ENCODE measurements at places on chromosomes 12 and 14.

DNA sequence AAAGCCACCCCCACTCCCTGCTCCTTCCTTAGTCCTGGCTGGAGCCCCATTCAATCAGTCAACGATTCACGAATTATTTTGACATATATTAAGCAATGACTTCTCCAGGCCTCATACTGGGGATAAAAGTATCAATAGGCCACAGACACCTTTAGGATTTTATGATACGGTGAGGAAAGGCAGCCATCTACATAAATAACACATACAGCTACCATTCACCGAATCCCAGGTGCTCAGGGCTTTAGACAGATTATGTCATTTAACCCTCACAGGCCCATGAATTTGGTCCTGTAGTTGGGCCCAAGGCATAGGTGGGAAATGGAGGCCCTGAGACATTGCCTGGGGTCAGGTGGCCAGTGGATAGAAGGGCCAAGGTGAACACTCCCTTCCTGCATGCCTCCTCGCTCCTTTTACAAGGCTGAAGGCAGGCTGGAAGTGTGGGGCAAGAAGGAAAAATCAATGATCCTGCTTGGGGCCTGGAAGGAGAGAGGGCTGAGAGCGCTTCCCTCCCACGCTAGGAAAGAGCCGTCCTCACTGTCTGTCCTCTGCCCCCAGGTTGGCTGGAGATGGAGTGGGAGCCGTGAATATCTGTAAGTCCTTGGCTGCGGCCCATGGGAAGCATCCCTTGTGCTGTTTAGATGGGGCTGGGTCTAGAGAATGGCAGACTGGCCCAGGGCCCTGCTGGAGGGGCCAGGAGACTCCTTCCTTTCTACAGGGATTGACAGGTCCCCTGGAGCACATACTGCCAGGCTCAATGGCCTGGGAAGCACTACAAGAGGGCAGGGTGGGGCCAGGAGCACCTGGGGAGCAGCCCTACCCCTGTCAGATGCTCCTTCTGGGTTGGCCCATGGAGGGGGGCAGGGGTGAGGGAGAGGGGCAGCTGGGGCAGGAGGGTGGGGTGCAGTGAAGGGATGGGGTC is 14.8 kb downstream of the KRT7 start:
- no peak for DNase-seq

- DNase-seq: no peak
These were observed 18.1 kb downstream of the RAB21 start for GRCh38 chr12:71772735-71773134.

DNA sequence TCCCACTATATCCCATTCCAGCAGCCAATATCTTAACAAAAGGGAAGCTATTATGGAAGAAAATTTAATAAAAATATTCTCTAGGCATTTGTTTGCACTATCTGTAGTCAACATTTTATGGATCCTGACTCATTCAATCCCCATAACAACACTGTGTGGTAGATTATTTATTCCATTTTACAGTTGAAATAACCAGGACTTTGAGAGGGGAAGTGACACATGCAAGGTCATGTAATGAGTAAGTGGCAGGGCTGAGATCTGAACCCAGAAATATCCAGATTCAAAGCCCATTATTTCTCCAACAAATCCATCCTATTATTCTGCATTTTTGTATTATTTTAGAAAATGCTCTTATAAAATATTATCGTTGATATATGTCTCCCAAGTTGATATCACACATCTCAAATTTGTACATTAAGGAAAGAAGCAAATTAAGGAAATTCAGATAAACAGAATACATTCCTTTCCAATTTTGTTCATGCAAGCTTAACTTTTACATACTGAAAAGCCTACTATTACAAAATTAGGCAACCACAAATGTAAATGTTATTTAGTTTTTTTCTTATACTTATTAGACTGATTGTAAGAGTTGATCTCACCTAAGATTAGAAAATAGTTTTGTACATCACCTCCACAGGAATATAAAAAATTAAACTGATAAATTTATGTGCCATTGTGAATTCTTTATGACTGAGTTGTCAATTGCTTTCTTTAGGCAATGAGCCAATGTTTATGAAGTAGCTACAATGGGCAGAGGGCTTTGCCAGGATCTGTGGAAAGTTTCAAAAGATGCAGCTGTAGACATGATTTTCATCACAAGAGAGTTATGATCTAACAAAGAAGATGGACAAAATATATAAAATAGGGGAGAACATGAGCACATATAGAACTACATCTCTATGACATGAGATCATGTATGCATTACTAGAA is 55.1 kb upstream of the E2F7 start:
- DNase-seq: no peak

DNA sequence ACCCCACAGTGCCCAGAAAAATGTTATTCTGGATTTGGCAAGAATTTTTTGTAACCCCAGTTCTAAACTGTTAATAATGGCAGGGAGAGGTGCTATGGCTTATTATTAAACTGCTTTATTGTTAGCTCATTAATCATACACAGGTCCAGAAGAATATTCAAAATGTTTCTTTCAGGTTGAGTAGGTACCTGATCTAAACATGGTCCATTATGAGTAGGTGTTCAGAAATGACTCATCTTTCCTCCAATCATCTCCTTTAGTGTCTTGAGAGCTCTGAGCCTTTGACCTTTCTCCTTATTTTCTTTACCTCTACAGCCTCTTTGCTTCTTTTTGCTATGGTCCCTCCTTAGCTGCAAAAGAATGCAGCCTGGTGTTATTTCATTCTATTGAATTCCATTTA is 211.0 kb upstream of the GARIN6 start:
- no peak for DNase-seq

DNA sequence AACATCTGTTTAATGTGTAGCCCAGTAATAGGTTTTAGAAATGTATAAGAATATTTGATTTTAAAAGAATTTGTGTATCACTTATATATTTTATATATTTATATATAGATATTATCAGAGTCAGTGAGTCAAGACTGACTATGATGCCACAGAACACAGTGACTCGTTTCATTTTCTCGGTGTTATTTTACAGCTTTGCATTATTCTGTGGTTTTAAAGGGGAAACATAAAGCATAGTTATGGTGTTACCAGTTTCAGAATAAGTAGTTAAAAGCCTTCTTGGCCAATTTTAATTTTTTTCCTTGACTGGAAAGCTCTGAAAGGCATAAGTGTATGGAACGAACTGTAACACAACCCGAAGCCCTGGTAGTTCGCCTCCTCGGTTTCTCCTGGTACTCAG is 91.0 kb downstream of the GRIP1 start:
- DNase-seq: no peak

- no peak for DNase-seq
These were observed 85.9 kb upstream of the REP15 start for GRCh38 chr12:27610374-27610773.

- DNase-seq: no peak
These were observed 1.5 kb upstream of the RASAL1 start for GRCh38 chr12:113136990-113137511.

DNA sequence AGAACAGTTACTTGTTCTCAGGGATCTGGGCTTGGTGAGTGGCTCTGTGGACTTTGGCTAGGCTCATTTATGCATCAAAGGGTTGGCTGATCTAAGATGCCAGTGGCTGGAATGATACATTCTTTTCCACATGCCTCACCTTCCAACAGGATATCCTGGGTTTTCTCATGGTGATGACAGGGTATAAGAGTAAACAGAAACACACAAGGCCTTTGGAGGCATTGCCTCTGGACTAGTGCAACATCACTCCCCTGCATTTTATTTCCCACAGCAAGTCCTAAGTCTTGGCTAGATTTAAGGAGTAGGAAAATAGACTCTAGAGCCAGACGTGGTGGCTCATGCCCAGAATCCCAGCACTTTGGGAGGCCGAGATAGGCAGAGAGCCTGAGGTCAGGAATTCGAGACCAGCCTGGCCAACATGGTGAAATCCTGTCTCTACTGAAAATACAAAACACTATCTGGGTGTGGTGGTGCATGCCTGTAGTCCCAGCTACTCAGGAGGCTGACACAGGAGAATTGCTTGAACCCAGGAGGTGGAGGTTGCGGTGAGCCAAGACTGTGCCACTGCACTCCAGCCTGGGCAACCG is 47.9 kb downstream of the RPH3A start:
- DNase-seq: no peak

All from NCI-H510A treated with DMSO at 0.1 percent for 48 hours (cell line).